ENCODE measurements at places on chromosomes 5 and 9.

DNA sequence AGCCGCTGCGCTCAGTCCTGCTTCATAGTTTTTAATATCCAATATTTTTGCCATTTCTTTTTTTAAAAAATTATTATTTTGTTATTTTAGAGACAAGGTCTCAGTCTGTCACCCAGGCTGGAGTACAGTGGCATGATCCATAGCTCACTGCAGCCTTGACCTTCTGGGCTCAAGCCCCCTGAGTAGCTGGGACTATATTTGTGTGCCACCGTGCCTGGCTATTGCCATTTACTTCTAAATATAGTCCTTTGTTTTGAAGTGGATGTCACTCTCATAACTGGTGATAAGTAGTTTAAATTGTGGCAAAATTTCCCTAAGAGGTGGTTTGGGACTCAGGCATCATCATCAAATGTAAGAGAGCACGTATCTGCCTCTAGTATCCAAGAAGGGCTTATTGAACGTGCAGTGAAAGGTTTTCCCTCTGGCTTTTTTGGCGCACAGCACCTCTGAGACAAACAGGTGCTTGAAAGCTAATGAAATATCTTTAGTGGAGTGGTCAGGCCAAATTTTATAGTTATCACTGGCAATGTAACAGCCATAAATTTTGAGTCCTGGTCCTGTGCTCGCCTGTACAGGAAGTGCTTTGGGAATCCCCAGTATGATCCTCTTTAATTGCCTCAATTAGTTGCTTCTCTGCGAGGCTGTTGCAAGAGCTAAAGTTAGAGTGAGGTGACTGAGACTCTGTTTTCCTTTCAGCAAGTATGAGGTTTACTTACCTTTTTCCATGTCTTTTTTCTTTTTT, 14.8 kb downstream of the STXBP1 start:
- DNase-seq, result no peak

DNA sequence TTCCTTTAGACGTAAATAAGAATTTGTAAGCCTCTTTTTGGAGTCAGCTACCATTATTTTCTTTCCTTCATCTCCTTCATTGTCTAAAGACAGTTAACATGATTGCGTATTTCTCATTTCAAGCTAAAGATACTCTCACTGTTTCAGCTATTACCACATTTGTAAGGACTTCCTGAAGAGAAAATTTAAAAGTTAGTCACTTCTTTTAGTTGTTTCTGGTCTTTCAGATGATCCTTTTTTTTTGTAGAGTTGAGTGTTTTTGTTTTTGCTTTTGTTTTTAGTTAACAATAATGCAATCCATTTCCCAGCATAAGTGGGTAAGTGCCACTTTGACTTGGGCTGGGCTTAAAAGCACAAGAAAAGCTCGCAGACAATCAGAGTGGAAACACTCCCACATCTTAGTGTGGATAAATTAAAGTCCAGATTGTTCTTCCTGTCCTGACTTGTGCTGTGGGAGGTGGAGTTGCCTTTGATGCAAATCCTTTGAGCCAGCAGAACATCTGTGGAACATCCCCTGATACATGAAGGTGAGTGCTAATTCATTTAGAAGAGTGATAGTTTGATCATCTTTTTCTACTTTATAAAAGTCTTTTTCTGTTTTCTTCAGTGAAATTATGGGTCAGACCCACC, 2.0 kb downstream of the IL31RA start:
- DNase-seq, result no peak

DNA sequence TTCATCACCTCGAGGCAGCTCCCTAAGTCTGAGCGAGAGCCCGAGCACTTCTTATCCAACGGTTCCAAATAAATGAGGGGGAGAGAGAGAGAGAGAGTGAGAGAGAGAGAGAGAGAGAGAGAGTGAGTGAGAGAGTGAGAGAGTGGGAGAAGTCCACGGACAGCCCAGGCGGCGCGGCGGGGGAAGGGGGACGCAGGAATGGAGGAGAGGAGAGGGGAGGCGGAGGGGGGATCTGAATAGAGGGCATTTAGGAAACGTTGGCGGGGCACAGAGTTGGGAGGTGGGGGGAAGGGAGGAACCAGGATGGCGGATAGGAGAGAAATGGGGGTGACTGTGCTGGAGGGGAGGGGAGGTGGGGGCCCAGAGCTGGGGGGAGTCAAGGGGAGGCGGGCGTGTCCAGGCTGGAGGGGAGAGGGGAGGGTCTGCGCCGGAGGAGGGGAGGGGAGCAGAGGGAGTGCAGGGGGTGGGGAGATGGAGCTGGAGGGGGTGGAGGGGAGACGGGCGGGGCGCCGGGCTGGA, 398 bp upstream of the BASP1 start:
- DNase-seq, result peak; percentile 26

DNA sequence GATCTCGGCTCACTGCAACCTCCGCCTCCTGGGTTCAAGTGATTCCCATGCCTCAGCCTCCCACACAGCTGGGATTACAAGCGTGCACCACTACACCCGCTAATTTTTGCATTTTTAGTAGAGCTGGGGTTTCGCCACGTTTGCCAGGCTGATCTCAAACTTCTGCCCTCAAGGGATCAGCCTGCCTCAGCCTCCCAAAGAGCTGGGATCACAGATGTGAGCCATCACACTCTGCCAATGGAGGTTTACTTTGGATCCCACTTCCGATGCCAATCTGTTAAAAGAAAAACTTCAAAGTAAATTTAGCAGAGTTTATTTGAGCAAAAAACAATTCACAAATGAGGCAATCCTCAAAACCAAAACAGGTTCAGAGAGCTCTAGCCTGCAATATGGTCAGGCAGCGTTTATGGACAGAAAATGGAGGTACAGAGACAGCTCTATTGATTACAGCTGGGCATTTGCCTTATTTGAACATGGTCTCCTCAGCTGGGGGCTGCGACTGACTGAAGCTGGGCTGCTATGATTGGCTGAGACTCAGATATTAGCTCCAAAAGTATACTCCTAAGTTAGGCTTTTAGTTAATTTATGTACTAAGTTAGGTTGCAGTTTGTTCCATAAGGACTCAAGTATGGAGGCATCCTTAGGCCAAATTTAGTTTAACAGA, 18.6 kb upstream of the UBTD2 start:
- no peak for DNase-seq

DNA sequence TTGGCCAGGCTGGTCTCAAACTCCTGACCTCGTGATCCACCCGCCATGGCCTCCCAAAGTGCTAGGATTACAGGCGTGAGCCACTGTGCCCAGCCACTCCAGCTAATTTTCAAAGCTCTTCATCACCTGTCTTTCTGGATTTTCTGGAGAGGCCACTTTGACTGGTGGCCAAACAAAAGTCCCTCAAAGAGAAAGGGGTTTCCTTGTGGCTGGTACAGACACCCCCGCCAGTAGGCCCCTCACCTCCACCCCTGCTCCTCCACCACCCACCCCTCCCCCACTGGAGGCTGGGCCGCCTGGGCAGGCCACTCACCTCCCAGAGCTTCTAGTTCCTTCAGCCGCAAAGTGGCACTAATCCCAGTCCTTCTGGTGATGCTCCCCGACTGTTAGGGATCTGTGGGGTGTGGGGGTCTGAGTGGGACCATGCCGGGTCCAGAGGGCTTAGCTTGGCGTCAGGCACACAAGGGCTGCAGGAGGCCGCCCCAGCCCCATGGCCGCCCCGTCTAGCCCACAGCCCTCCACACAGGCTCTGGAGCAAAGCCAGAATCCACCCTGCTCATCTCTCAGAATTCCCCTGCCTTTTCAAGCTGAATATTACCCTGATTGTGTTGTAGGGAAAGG, 182.0 kb upstream of the IER5L start:
- no peak for DNase-seq

DNA sequence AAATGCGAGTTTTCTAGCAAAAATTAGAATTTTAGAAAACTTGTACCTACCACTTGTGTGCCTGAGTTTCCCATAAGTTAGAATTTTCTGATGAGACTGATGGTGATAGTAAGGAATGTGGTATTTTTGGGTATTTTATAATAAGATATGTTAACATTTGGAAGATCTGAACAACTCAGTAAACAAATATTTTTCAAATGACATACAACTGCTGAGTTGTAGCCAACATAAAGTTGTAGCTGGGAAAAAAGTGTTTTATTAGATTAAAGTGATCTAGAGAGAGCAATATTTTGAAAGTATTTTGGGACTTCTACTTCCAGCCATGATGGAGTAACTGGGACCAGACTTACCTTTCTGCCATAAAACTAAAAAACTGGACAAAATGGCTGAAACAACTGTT, 37.9 kb downstream of the GEMIN5 start:
- no peak for DNase-seq

GRCh38 chr5:151523335-151523734, 67.8 kb downstream of the FAT2 start:
- DNase-seq, result no peak

- no peak for DNase-seq
Observed at GRCh38 chr5:66904189-66904588, 292.4 kb downstream of the CD180 start.

DNA sequence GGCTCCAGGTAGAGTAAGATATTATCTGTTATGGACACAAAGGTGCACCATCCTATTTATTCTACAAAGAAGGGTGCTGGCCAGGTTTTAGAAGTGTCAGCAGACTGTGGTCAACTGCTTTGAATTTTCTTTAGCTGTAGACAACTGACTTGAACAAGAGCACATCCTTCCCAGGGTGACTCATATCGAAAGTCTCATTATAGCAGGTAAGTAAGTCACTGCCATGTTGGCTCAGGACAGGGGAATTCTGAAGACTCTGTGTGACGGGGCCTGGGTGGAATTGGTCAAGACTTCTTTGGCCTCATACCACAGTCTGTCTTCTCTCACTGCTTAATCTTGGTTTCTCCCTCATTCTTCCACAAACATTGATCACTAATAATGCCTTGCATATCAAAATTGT, 214.5 kb upstream of the CDH9 start:
- no peak for DNase-seq

Data from esophagus squamous epithelium (tissue), 5 donors.